ENCODE measurements at places on chromosomes 3 and 15.
A peak's percentile ranks its signal among the peaks of the same experiment; 100 is the strongest.

GRCh38 chr3:167662919-167663400, 9.2 kb upstream of the WDR49 start:
- H3K36me3 ChIP-seq: no peaks in the 10 kb centered on the region
- no peaks in the 10 kb centered on the region for H3K4me1 ChIP-seq
- H3K27ac ChIP-seq: no peak overlapping the region
- peak; percentile 3 for DNase-seq
- H3K27me3 ChIP-seq: no peaks in the 10 kb centered on the region

DNA sequence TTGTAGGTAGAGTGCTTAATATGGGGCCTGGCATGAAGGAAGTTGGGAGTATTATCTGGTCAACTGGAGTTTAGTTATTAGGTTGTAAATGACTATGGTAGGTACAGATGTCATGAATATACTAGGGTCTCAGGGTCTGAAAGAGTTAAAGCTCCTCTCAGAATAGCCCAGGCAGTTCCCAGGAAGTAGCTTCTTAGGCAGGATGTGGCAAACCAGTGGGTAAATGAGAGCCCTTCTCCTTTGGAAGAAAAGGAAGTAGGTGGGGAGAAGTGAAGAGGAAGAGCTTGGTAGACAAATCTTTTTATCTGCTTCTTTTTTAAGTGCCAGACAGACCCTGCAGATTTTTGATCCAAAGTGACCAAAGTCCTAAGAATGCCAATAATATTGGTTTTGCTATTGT, 24.5 kb downstream of the MAP2K1 start:
- H3K27me3 ChIP-seq: no peaks in the 10 kb centered on the region
- no peaks in the 10 kb centered on the region for H3K4me1 ChIP-seq
- no peaks in the 10 kb centered on the region for H3K36me3 ChIP-seq
- DNase-seq: no peak
- no peak overlapping the region for H3K27ac ChIP-seq

- peaks cover 16% of the 10 kb centered on the region for H3K36me3 ChIP-seq
- H3K4me3 ChIP-seq: no peak overlapping the region
- no peak for DNase-seq
Observed at GRCh38 chr3:197713477-197713822, 23.3 kb downstream of the RUBCN start.

DNA sequence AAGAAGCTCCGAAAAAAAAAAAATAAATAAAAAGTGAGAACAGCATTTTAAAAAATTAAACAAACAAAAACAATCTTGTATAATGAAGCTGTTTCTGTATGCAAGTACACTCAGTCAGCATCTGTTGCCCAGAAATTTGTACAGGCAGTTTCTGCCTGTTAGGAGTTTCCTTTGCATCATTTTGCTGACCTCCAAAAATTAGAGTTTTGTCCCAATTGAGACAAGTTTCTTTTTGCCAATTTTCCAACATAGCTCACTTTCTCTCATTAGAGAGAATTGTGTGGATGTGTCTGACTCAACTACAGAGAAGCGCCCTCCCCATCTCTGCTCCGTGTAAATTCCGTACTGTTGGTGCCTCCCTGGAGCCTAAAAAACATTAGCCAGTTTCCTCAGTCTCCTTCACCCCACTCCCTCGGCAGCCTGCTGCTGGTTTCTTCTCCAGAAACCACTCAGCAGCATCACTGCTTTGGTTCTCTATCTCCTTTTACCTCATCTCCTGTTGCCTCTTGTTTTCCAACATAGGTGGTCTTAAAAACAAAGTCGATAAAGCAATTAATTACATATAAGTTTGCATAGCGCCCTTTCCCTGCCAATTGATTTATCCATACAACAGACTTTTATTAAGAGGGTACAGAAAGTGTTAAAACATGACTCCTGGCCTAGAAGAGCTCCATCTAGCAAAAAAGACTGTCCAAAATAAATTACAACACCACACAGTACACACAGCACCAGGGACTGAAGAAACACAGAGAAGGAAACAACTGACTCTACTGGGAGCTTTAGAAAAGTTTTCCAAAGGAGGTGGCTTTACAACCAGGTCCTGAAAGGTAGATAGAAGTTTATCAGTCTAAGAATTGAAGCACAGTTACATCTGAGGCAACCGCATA, 286.7 kb downstream of the SHOX2 start:
- no peaks in the 10 kb centered on the region for H3K36me3 ChIP-seq
- H3K27ac ChIP-seq: no peak overlapping the region
- no peak for DNase-seq
- H3K27me3 ChIP-seq: no peaks in the 10 kb centered on the region

DNA sequence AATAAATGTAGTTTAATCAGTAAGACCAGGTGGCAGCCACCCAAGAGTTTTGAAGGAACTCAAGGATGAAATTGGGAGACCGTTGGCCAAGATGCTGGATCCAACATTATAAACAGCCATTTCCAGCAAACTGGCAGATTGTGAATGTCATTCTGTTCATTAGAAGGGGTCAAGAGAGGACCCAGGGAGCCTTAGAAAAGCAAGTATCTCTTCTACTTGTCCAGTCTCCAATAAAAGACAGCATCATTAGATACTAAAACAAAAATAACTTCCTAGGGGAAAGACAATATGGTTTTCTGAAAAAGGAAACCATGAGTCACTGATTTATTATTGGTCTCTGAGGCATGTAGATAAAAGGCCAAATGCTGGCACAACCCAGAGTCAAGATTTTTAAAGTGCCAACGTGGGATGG, 67.9 kb downstream of the GADL1 start:
- no peak overlapping the region for H3K27ac ChIP-seq
- H3K4me1 ChIP-seq: no peaks in the 10 kb centered on the region
- H3K36me3 ChIP-seq: no peaks in the 10 kb centered on the region
- H3K27me3 ChIP-seq: no peaks in the 10 kb centered on the region
- DNase-seq: no peak
- no peak overlapping the region for H3K4me3 ChIP-seq

GRCh38 chr3:126704494-126705214, 614 bp downstream of the CHCHD6 start:
- peaks cover 7% of the 10 kb centered on the region for H3K4me1 ChIP-seq
- H3K36me3 ChIP-seq: no peaks in the 10 kb centered on the region
- H3K4me3 ChIP-seq: peak overlapping the region; percentile 94
- H3K27me3 ChIP-seq: no peaks in the 10 kb centered on the region
